ENCODE measurements at places on chromosomes 1 and 21.
A peak's percentile ranks its signal among the peaks of the same experiment; 100 is the strongest.

- DNase-seq: no peak
Measured at GRCh38 chr1:195071461-195071860, 1536.8 kb downstream of the KCNT2 start.

GRCh38 chr21:17697473-17697872 lies 84.8 kb upstream of the BTG3 start:
- DNase-seq: no peak

DNA sequence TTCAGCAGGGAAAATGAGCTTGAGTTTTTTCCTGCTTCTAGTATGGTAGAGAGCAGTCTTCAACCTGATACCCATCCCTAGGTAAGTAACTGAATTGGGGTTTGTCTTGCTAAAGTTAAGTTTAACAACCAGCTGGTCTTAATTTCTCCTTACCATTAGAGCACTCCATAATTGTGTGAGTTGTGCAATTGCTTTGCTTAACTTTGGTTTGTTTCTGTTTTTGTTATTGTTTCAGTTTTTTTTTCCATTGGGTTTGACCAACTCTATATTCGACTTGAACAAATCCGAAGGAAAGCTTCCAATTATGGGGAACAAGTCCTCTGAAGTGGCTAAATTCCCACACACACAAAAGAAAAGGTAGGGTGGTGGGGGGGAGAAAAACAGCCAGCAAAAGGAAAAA lies 641.1 kb downstream of the PLA2G4A start:
- DNase-seq: no peak

- no peak for DNase-seq
Measured at GRCh38 chr21:14080040-14080763, 130.6 kb downstream of the LIPI start.

GRCh38 chr1:21666576-21667320 lies 2.4 kb downstream of the RAP1GAP start:
- DNase-seq: no peak

DNA sequence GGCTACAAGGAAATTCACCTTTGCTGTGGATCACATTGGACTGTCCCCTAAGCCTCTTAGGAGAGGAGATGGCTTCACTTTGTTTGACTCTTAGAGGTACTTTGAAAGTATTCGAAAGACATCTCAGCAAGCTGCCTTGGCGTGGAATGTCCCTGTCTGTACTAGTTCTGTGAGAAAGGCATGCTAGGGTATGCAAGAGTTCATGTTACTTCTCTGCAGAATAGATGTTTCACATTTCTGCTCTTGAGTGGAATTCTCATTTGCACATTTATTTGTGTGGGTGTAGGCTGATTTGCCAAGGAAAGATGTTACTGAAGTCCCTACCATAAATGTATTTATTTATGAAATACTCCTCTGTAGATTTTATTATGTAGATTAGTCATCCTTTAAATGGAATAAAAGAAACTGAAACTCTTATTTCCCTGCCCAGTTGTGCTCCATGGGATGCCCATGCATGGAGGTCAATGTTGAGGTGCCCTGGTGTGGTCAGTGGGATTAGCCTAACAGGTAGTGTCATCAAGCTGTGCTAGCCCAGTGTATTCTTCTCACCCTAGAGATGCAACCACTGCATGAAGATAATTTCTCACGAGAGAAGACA lies 13.8 kb downstream of the MIA3 start:
- no peak for DNase-seq

GRCh38 chr1:245181158-245181517 lies 26.4 kb downstream of the KIF26B start:
- peak; percentile 72 for DNase-seq

DNA sequence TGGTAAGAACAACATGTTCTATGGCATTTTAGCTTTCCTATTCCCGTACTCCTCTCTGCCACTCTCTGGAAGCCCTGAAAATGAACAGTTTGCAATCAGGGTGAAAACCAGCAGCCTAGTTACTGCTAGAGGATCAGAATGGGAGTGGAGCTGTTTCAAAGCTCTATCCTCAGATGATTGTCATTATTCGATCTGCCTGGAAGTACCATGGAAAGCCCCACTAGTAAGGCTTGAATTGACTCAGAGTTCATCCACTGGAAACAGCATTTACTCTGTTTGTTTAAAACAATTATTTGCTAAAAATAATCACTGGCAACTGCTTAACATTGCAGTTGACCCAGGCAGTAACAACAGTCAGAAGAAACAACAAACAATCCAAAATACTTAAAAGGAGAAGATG lies 91.2 kb downstream of the USH2A start:
- no peak for DNase-seq

DNA sequence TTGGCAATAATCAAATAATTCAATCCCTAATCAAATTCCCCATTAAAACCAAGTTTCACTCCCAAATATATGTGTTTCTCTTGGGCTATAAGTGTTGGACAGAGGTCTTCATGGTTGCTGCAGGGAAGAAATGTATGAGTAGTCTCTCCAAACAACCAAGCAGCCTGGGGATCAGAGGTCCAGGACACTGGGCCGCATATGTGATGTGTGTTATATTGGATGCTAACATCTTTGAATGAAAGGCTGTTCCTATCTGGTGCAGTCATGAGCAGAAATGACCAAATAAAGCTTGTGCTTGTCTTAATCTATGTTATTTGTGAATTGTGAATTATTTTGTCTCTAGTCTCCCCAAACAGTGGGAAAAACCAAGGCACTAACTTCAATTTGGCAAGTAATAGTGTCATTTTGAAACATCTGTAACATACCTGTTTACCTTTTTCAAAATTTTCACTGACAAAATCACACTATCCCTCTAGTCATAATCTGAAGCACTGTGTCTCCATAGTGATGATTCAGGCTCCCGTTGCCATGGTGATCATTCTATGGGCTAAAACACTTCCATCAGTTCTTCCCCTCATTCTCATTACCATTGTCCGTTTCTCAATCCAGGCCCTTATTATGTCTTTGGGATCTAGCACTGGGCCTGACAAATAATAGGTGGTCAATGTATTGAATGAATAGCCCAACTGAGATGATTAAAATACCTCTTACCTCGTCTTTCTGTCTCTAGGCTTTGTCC lies 12.5 kb upstream of the TADA1 start:
- no peak for DNase-seq

DNA sequence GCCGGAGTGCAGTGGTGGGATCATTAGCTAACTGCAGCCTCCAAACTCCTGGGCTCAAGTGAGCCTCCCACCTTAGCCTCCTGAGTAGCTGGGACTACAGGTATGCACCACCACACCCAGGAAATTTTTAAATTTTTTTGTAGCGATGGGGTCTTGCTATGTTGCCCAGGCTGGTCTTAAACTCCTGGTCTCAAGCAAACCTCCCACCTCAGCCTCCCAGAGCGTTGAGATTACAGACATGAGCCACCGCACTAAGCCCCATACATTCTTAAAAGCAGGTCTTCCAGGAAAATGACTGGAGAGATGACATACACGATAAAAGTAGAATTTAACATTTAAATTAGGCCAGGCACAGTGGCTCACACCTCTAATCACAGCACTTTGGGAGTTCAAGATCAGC lies 13.4 kb downstream of the MTFR1L start:
- no peak for DNase-seq

DNA sequence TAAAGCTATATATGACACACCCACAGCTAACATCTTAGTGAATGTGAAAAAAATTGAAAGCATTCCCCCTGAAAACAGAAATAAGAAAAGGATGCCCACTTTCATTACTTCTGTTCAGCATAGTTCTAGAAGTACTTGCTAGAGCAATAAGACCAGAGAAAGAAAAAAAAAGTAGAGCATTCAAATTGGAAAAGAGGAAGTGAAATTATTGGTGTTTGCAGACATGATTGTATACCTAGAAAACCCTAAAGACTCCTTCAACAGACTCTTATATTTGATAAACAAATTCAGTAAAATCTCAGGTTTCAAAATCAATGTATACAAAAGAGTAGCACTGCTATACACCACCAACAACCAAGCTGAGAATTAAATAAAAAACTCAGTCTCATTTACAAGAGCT lies 1461.0 kb downstream of the AMY1C start:
- DNase-seq: no peak

DNA sequence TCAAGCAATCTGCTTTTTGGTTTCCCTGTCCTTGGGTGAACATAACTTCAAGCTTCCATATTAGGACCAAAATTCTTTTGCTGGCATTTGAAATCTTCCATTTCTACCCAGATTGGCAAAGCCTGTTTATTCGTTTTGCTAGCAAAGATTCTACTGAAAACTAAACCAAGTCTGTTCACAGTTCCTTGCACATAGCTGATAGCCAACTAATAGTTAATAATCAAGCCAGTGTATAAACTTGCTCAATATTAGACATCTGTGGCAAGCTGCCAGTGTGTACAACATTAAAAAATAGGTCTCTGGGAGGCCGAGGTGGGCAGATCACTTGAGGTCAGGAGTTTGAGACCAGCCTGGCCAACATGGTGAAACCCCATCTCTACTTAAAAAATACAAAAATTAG lies 6.3 kb downstream of the APP start:
- no peak for DNase-seq

DNA sequence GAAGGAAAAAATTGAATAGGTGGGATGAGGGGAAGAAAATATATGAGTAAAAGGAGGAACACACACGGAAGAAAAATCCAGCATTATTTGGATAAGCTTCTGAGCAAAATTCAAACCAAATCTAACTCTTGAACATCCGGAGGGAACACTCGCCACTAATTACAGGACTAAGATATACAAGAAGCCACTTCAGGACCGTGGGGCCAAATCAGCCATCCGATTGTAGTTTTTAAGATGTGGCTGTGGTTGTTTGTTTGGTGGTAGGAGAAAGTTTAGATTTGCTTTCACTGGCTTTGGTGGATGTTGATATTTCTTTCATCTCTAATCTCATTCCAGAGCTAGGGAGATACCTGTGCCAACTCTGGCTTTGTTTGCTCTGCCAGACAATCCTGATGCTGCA lies 43.7 kb upstream of the ADAMTS1 start:
- no peak for DNase-seq

DNA sequence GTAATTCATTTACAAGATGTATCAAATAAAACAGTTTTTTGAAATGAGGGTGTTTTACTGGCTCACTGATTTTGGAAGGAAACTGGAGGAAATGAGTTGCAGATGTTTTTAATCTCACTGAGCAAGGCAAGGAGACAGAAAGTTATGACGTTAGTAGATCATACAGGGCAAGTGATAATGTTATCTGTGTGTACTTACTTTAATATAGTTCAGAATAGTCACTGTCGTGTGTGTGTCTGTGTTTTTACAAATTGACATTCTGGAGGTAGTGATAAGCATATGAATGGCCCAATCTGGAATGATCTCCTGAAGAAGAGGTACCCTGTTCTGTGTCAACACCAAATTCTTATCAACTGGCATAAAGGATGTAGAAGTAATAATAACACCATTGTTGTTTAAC lies 1.9 kb upstream of the GBP4 start:
- DNase-seq: peak; percentile 71

GRCh38 chr1:159900086-159900680 lies at the start of gene CFAP45:
Gene CFAP45, minus strand, starts transcription at chr1:159900165. Its CDS starts 67 bp downstream, at chr1:159900098.
- DNase-seq: peak; percentile 86

GRCh38 chr1:41486371-41487125 lies 2.1 kb upstream of the EDN2 start:
- no peak for DNase-seq

GRCh38 chr1:107990606-107991005 lies 25.6 kb upstream of the VAV3 start:
- DNase-seq: no peak

DNA sequence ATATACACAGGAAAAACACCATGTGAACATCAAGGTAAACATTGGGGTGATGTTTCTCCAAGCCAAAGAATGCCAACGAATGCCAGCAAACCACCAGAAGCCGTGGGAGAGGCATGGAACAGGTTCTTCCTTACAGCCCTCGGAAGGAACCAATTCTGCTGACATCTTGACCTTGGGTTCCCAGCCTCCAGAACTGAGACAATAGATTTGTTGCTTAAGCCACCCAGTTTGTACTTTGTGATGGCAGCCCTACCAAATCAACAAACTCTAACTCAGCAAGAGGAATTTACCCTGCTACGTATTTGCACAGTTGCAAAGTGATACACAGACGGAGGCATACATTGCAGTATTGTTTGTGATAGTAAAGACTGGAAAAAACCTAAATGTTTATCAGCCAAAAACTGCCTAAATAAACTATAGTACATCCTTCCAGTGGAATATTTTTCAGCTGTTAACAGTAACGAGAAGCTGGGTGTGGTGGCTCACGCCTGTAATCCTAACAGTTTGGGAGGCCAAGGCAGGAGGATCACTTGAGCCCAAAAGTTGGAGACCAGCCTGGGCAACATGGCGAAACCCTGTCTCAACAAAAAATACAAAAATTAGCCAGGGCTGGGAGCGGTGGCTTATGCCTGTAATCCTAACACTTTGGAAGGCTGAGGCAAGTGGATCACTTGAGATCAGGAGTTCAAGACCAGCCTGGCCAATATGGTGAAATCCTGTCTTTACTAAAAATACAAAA lies 12.5 kb upstream of the ZC3H12A start:
- no peak for DNase-seq

GRCh38 chr1:94741996-94742395 lies 78.2 kb upstream of the SLC44A3 start:
- no peak for DNase-seq

- DNase-seq: peak; percentile 6
Measured at GRCh38 chr1:90616395-90616794, 100.7 kb downstream of the BARHL2 start.

GRCh38 chr21:20004367-20004766 lies 993.8 kb upstream of the NCAM2 start:
- DNase-seq: no peak

- no peak for DNase-seq
Measured at GRCh38 chr21:30718239-30718909, at the start of gene KRTAP21-3. Gene KRTAP21-3, minus strand, starts transcription at chr21:30718777. Its CDS starts 18 bp downstream, at chr21:30718759.

DNA sequence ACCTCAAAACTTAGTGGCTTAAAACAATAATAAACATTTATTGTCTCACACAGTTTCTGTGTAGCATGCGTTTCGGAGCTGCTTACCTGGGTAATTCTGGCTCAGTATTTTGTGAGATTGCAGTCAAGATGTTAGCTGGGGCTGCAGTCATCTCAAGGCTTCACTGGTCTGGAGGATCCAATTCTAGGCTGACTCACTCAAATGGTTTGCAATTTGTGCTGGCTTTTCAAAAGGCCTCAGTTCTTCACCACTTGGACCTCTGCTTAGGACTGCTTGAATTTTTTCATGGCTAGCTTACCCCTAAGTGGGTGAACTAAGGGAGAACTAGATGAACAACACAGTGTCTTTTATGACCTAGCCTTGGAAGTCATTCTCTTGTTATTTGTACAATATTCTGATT lies 21.0 kb downstream of the XPR1 start:
- no peak for DNase-seq

DNA sequence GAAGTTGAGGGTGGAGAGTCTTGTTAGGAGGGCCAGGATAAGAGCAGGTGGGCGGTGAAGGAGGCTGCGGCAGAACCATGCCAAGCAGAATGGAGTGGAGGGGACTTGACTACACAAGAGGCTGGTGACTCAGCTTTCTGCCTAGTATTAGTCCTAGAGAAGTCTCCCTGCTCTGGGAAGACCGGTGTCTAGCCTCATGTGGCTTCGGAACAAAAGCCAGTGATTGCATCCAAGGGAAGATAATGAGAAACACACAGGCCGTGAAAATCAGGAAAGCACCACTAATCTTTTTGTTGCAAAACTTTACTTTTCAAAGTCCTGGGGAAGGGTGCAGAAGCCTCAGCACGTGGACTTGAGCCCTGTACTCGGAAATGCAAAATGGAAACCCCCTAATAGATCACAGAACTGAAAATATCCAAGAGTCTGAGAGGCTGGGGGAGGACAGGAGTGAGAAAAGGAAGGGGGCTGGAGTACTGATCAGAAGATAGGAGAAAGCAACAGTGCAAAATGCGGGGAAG lies 31.4 kb downstream of the DDR2 start:
- no peak for DNase-seq

GRCh38 chr1:53583021-53583867 lies 124.0 kb downstream of the DMRTB1 start:
- no peak for DNase-seq
